ENCODE measurements at places on chromosomes 1 and 21. TPM values are rescaled to one million over a fixed set of nuclear protein-coding genes. Genes with fewer than 3 reads are reported as not detected.

The DDR2 gene
- 20.1 TPM for total RNA-seq

The PFDN2 gene
- total RNA-seq = 48.3 TPM

The IGSF5 gene
- 6.4 TPM for total RNA-seq

The MANEAL gene
- 0.63 TPM for total RNA-seq

The AIRE gene
- not detected for total RNA-seq

The WNT4 gene
- 0.08 TPM for total RNA-seq

The CRYAA gene
- total RNA-seq = not detected

The LCE2B gene
- not detected for total RNA-seq

The OR2T33 gene
- total RNA-seq = not detected

The TSPAN2 gene
- total RNA-seq = 7.7 TPM

The CYP4A11 gene
- not detected for total RNA-seq

The LCE1E gene
- not detected for total RNA-seq

The HJV gene
- total RNA-seq = 125 TPM

The FAM110D gene
- 6.4 TPM for total RNA-seq

The INKA2 gene
- total RNA-seq = 12.4 TPM

The CFAP107 gene
- total RNA-seq = not detected

The DIRAS3 gene
- total RNA-seq = 9.9 TPM

The FAM43B gene
- total RNA-seq = 4.1 TPM

The PRPF38A gene
- total RNA-seq = 16.6 TPM

The CFAP126 gene
- not detected for total RNA-seq

The RAB3B gene
- total RNA-seq = not detected

The ARTN gene
- total RNA-seq = 0.14 TPM

The MROH7 gene
- 10.7 TPM for total RNA-seq
